HTR-8/SVneo (cell line): ENCODE measurements at places on chromosomes 2 and 18.

- DNase-seq = no peak
These were observed 38.8 kb downstream of the GALM start for GRCh38 chr2:38704664-38705063.

- DNase-seq = no peak
These were observed 41.9 kb upstream of the SPATS2L start for GRCh38 chr2:200264631-200265030.

DNA sequence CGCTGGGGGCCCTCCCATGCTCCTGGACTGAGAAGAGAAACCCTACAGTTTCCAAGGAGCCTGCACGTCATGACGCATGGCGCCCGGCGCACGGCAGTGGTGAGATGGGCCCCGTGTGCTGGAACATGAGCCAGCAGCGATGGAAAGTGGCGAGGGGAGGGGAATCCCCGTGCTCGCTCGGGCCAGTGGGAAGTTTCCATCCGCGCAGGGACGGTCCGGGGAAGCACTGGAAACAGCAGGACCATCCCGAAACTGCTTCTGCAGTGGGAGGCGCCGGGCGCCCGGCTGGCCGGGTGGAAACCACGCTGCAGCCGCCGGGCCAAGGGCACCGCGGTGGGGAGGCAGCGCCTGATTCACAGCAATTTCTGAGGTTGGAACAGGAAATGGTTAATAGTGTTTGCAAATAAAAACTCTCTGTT lies 4.9 kb upstream of the PDCD1 start:
- DNase-seq = no peak

DNA sequence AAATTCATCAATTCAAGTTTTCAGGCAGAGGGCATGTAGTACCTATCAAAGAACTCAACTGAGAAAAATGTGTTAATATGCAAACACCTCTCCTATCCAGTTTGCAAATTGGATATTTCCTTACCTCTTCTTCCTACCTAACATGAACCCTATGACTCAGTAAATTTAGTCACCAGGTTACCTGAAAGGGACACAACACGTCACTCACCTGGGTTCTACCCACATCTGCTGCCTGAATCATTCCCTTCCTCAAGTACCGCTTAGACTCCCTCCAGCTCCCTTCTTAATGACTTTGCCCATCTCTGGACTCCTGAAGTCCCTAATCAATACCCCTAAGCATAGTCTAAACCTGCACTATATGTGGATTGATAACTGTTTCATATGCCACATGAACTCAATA lies 10.4 kb downstream of the ANKRD44 start:
- no peak for DNase-seq

DNA sequence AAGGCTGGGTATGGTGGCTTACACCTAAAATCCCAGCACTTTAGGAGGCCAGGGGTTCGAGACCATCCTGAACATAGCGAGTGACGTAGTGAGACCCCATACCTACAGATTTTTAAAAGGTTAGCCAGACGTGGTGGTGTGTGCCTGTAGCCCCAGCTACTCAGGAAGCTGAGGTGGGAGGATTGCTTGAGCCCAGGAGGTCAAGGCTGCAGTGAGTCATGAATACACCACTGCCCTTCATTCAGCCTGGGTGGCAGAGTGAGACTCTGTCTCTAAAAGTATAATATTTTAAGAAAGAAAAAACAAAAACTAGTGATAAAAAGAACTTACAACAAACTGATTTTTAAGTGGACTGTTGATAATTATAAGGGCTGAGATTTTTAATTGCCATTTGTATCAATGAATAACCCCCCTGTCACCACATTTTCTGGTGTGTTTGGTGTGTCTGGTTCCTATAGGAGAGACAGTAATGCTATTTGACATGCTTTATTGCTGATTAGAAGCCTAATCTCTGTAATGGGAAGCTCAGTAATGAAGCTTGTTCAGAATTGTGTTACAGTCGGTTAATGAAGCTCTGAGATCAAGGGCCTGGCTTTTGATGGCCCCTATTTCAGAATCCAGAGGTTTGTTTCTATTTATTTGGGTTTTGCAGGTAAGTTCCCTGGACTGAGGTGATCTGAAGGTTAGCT lies 147.0 kb downstream of the NEDD4L start:
- DNase-seq = no peak

GRCh38 chr18:27823053-27823452 lies 353.9 kb downstream of the CDH2 start:
- DNase-seq = no peak

DNA sequence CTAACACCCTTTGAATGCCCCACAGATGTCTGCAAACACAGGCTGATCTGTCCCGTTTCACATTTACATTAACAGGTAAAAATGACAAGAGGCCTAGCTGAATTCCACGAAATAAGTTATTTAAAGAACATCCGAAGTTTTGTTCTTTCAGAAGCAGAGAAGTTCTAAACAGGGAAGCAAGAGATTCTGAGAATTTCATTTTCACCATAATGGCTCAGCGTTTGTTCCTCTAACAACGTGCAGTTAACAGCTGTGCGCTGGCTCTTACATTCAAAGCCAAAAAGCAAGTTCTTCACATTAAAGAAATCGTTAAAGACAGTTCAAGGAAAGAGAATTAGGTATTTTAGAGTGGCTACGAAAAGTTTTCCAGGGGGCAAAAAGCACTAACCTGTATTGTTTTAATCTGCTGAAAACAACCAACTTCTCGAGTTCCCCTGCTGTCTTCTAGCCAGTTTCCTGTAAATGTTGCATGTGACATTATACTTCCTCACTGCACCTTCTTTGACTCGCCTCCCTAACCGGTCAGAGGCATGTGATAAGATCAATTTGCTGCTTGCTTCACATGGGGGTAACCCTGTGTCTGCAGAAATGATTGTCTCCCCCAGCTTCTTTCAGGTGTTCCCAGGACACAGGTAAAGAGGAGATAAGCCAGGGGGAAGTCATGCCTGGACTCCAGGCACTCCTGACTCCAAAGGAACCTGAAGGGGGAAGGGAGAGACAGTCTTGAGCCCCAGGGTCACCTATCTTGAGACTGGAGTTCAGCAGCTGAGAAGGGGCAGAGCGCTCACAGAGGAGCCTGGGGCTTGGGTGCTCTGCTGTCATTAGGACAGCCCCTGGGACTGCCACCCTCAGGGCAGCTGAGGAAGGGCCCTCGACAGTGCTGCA lies 36.8 kb upstream of the WIPF1 start:
- no peak for DNase-seq

DNA sequence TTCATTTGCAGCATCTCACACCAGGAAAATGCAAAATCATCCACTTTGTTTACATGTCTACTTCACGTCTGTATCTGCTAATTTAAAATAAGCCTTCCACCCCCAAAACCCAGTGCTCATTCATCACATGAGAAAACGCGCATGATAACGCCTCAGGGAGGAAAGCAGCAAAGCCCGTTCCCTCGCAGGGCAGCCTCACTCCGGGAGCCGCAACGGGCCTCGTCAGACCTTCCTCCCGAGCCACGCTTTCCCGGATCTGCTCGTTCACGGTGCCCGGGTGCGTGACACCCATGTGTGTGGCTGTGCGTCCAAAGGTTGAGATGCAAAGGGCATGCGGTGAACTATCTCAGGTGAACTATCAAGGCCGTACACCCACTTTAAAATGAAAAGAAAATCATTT lies 59.8 kb downstream of the NDUFA10 start:
- no peak for DNase-seq

GRCh38 chr2:41906338-41906725 lies 141.5 kb upstream of the PKDCC start:
- no peak for DNase-seq

DNA sequence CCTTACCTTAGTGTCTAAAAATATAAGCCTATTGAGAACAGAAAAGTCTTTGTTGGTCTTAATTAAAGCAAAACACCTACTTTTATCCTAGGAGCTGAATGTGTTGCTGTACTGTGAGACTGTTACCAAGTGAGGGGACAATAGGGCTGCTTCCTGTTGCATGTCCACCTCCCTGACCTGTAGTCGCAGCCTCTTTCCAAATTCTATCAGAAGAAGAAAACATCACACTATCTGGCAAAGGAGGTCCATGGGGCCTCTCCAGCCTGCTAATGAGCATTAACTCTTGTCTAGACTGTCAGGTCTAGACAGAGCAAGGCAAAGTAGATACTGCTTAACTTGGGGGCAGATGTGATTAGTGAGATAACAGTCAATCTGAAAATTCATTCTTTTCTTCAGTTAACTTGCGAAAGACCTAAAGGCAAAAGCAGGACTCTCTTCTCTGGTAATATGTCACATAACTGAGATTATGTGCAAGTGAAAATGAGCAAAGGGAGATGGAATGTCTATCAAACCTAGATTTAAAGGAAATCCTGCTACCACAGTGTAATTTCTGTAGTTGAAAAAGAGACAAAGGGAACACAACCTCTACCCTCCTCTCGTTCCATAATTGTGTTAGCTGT lies 66.9 kb downstream of the CDH20 start:
- no peak for DNase-seq

DNA sequence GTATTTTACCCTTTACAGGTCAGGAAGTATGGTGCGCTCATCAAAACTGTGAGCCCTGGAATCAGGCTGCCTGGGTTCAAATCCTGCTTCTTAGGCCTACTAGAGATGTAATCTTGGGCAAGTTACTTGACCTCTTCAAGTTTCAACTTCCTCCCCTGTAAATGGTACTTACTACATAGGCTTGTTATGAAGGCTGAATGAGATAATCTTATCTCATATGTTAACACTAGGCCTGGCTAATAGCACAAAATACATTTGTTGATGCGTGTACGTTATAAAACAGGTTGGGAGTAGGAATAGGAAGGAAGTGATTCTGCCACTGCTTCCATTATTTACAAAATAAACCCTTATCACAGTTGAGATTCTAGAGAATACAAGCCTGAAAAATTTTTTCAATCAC lies 1.7 kb upstream of the RFTN2 start:
- no peak for DNase-seq

- DNase-seq = peak; percentile 72
These were observed 22.2 kb upstream of the ITSN2 start for GRCh38 chr2:24382363-24383073.

- DNase-seq = no peak
These were observed 6.9 kb downstream of the CCDC195 start for GRCh38 chr2:224709301-224709700.

DNA sequence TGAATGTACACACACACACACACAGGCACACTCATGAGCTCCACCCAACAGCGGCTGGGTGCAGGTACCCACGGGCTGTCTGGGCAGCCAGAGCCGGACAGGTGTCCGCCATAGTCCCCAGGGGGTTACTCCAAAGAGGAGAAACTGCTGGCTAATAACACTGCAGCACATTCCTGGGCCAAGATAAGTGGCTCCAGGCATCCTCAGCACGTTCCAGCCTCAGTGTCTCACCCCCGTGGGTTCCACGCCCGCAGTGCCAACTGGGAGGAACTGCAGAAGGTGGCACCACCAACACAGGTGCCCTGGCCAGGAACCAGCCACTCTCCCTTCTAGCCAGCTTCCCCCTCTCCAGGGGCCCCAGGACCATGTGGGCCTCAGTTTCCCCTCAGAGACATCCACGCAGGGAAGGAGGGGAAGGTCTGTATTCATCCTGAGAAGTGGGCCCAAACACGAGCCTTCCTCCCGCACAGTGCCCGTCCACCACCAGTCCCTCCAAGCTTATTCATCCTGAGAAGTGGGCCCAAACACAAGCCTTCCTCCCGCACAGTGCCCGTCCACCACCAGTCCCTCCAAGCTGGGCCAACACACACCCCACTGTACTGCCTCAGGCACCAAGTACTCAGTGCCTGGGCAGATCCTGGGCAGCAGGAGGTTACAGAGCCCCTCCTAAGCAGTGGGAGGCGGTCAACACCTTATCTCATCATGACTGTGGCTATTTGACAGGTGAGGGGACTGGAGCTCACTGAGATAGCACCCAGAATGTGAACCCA lies 47.6 kb downstream of the TNS1 start:
- no peak for DNase-seq

GRCh38 chr2:232854082-232854481 lies 16.0 kb upstream of the SNORC start:
- no peak for DNase-seq

GRCh38 chr2:49186050-49186648 lies 31.8 kb upstream of the FSHR start:
- no peak for DNase-seq

DNA sequence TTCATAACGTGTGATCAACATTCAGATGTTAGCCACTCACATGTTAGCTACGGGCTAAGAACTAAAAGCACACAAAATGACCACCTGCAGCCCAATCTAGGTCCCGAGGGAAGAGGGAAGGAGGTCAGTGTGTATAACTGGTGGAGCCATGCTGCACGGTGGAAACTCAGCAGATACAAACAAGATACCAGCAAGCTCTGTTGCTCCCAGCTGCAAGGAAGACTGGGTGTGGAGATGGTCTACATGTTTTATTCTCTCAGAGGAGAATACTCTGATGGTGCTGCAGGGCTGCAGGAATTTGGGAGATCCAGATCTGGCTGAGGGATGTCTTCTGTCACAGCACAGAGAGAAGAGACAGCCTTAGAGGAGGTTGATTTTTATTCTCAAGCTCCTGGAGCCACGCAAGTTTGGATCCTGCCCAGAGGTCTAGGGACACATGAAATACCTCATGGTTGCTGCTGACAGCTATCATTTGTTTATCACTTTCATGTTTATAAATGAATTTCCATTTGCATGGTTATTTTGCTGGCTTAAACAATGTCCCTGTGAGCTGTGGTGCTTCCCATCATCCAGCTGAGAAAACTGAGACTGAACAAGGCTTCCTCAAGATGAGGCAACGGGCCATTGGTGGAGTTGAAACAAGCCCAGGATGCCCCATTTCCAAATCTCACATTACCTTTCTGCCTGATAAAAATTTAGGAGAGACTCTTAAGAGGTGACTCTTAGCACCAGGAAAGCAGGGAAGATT lies 30.9 kb downstream of the RNF144A start:
- no peak for DNase-seq

DNA sequence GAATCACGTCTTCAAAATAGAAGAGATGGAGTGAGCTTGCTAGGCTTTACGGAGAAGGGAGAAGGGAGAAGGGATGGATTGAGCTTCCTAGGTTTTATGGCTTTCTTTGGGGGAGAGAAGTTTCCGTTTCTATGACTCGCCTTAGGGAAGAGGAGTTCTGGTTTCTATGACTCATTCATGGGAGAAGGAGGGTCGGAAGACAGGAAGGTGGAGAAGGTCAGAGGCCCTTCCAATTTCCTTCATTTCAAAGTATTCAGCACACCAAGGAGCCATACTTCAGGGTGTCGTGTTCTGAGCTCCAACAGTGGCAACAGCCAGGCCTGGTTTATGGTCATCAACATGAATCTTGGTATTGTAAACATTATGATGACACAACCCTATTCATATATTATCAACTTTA lies 284.7 kb upstream of the VWC2L start:
- DNase-seq = peak; percentile 5
